NCI-H1417 treated with DMSO at 0.1 percent for 48 hours (cell line): ENCODE measurements at places on chromosomes 5 and 9.

DNA sequence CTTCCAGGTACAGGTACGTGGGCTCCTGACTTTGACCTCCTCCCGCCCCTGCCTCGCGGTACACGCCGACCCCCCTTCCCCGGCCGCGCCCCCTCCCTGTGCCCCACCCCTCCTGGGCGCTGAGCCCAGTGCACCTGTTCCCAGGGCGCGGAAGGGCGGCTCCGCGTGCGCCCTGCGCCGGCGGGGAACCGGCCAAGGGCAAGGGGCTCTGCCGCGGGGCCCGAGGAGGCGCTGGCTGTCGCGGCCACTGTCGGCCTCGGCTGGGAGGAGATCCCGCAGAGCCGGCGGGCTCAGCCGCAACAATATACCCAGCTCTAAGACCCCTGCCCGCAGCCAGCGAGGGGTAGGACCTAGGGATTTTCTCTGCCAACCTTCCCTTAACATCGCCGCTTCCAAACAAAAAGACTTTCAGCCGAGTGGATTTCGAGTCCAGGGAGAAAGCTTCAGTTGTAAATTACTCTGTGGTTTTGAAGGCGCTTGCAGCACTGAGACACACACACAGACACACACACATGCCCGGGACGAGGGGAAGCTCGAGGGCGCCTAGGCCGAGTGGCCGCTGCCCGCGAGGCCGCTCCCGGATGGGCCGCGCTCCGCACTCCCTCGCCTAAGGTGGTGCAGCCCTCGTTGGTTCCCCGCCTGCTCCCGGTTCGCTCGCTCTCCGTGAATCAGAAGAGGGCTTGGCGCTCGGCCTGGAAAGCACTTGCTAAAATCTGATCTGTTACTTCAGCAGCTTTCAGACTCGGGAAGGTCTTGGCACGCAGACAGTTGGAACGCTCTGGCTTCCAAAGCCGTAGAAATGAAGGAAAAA is 1.2 kb downstream of the FGF18 start:
- DNase-seq = no peak

DNA sequence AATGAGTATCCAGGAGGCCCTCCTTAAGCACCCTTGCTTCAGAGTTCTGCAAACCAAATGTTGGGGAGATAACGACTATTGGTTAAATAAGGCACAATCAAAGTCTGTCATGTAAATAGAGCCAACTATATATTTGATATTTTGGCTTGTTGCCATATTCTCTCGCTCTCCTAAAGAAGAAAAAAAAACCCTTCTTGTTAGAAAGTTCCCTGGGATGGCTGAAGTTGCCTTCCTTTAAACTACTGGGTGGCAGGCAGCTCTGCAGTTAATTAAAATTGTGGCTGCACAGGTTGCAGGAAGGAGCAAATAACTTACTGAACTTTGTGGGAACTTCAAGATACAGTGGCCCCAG is 227.0 kb upstream of the ANKRD55 start:
- no peak for DNase-seq

- no peak for DNase-seq
Observed at GRCh38 chr5:172334196-172334595, 50.6 kb upstream of the UBTD2 start.

DNA sequence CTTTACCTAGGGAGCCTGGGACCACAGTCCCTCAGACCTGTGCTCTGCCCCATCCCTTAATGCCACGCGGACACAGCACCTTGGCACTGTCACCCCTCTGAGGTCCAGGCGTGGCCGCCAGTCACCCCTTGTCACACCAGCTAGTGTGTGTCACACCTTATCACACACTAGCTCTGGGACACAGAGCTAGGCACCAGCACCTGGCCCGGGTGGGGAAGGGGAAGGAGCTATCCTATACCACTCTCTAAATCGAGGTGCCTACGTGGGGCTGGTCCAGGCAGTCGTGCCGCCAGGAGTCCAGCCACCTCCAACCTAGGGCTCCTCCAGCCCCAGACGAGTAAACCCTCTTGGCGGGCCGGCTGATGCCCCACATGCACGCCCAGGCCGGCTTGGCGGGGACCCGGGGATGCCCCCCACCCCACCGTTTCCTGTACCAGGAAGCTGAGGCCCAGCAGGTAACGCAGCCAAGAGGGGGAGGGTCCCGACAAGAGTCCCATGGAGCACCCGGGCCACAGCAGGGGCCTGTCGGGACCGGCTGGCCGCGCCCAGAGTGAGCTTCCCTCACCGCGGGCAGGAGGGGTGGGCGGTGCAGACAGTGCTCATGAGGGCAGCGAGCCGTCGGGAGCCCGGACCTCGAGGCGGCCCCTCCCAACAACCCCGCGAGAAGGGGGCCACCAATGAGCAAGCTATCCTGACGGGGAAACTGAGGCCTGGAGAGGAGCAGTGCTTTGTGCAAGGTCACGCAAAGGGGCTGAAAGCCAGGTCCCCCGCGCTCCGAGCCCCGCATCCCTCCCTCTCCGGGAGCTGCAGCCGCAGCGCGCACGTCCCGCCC is 550 bp downstream of the CORO2A start:
- DNase-seq = no peak

DNA sequence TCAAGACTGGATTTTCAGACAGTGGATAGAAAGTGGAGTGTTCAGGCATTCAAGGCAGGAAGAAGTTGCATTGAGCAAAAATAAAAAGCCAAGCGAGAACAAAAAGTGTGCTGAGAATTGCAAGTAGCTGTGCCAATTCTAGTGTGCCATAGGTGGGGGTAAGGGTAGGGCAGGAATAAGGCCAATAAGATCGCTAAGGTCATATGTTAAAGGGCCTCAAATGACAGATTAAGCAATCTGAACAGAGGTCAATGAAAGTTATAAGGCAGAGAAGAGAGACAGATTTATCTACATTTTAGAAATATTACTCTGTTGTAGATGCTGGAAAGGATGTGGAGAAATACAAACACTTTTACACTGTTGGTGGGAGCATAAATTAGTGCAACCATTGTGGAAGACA is 36.4 kb downstream of the NADK2 start:
- DNase-seq = no peak

GRCh38 chr5:21644032-21644431 is 1209.1 kb downstream of the CDH12 start:
- DNase-seq = no peak

GRCh38 chr9:120284821-120285220 is 295.1 kb downstream of the CDK5RAP2 start:
- DNase-seq = no peak

DNA sequence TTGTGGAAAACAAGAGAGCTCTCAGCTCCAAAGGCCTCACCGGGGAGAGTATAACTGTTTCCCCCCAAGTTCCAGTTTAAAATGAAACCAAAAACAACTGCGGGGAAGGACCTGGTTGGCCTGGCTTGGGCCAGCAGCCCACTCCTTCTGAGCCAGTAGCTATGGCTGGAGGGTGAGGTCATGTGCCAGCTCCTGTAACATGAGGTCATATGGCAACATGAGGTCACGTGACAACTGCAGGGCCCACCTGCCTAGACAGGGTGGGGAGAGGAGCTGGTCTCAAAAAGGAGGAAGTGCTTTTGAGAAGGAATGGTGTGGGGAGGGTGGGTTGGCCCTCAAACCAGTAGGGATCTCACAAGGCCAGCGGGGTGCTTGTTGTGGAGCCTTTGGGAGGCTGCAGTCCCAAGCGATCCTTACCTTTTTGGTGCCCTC is 29.3 kb upstream of the CRB2 start:
- no peak for DNase-seq

GRCh38 chr5:173472164-173472563 is 143.9 kb upstream of the STC2 start:
- no peak for DNase-seq
